ENCODE measurements at places on chromosomes 1 and 21. TPM values are rescaled to one million over a fixed set of nuclear protein-coding genes. Genes with fewer than 3 reads are reported as not detected.

- DNase-seq: no peak
Observed at GRCh38 chr1:92728697-92729096, 56.2 kb downstream of the EVI5 start.

GRCh38 chr1:162222014-162222413, 152.5 kb downstream of the NOS1AP start:
- no peak for DNase-seq

GRCh38 chr1:57157818-57158603, 192.2 kb upstream of the C8B start:
- no peak for DNase-seq

GRCh38 chr1:205660361-205660760, 19.9 kb downstream of the SLC45A3 start:
- DNase-seq: no peak

GRCh38 chr1:201281573-201281972, 1.7 kb upstream of the PKP1 start:
- DNase-seq: no peak

Gene A3GALT2
- not detected for total RNA-seq

- DNase-seq: no peak
Observed at GRCh38 chr1:170204121-170204520, 58.4 kb downstream of the NTMT2 start.

Gene CFHR1
- total RNA-seq: not detected

Gene VHLL
- total RNA-seq: 0.20 TPM

Gene TRIM67
- total RNA-seq: not detected

- no peak for DNase-seq
Observed at GRCh38 chr1:115411371-115412063, 73.5 kb upstream of the NGF start.

Gene TDRD5
- total RNA-seq: 0.22 TPM

GRCh38 chr1:26999440-26999987, 6.0 kb downstream of the TRNP1 start:
- peak; percentile 87 for DNase-seq

GRCh38 chr1:228452194-228453021, 34.8 kb upstream of the RNF187 start:
- no peak for DNase-seq

DNA sequence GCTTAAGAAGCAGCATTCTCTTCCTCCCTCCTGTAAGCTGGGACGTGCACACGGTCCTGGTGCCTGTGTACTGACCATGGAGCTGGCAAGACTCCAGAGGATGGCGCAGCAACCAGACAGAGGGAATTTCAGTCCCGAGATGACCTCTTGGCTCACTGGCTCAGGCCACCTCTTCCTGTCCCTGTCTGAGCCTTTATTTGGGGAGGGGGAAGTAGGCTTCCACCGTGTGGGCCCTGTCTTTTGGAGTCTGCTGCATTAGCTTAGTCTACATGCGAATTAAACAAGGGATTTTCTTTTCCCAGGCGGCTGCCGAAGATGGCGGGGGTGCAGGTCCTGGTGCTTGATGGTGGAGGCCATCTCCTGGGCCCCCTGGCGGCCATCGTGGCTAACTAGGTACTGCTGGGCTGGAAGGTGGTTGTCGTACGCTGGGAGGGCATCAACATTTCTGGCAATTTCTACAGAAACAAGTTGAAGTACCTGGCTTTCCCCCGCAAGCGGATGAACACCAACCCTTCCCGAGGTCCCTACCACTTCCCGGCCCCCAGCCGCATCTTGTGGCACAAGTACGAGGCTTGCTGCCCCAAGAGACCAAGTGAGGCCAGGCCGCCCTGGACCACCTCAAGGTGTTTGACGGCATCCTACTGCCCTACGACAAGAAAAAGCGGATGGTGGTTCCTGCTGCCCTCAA, 10.2 kb downstream of the IL24 start:
- peak; percentile 45 for DNase-seq

Data from lung microvascular endothelial cell (primary cell).